Activated CD4-positive, alpha-beta T cell treated with anti-CD3 and anti-CD28 coated beads, Interleukin-2, Interleukin-6, amounts not matched to agents 100 ng/mL and 50 ng/mL, durations not matched to agents 16 hours and 8 hours (primary cell): ENCODE measurements at places on chromosomes 16 and 17.
A peak's percentile ranks its signal among the peaks of the same experiment; 100 is the strongest.

- DNase-seq: no peak
Measured at GRCh38 chr16:63945806-63946205, 1176.1 kb downstream of the CDH11 start.

GRCh38 chr17:16881239-16881924 is 90.5 kb downstream of the TNFRSF13B start:
- DNase-seq: no peak

- DNase-seq: no peak
Measured at GRCh38 chr16:46629331-46630219, 8.4 kb upstream of the SHCBP1 start.

GRCh38 chr17:1315409-1315808 is 35.9 kb downstream of the TRARG1 start:
- DNase-seq: no peak

- DNase-seq: peak; percentile 29
Measured at GRCh38 chr17:69457603-69458002, 43.1 kb downstream of the MAP2K6 start.

- peak; percentile 87 for DNase-seq
Measured at GRCh38 chr16:67928561-67929364, 2.9 kb downstream of the CTRL start.
